ENCODE measurements at places on chromosomes 16 and 17. TPM values are rescaled to one million over a fixed set of nuclear protein-coding genes. Genes with fewer than 3 reads are reported as not detected.

The MAPT gene
- 2.1 TPM for total RNA-seq

The TNRC6A gene
- total RNA-seq: 30.6 TPM

The TBX6 gene
- total RNA-seq: 0.25 TPM

The CPNE7 gene
- 75.2 TPM for total RNA-seq

The TNFSF13 gene
- total RNA-seq: 0.87 TPM

The C1QTNF8 gene
- total RNA-seq: not detected

The KRT39 gene
- not detected for total RNA-seq

The TAC4 gene
- total RNA-seq: not detected

The PMP22 gene
- 230 TPM for total RNA-seq

Data from A549 treated with GW870086 at 1 μM for 4 hours (cell line).